ENCODE measurements at places on chromosomes 2 and 18.

DNA sequence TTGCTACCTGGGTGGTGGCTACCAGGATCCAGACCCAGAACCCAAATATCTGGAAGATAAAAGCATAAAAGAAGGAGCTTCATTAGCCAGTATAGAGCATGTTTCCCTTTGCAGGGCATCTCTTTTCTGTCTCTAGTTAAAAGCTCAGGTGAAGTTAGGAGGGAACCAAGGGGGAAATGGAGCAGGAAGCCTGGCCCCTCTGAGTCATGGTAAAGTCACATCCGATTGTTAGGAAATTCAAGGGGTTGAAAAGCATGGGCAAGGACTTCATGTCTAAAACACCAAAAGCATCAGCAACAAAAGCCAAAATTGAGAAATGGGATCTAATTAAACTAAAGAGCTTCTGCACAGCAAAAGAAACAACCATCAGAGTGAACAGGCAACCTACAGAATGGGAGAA lies 126.9 kb downstream of the RPIA start:
- no peak for DNase-seq

DNA sequence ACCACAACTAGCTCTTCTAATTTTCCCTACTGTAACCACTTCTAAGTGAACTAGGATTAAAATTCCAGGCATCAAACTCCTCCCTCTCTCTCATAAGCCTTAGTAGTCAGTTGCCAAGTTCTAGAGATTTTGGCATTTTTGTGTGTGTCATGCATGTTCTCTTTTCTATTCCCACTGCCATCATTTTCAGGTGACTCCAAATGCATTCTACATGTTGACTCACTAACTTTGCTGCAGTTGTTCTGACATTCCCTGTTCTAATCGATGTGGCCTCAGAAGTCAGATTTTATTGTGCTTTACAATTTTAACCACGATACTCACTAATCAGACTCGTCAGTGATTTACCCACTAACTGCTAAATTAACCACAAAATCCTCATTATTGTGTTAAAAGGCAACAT lies 13.3 kb downstream of the DSC1 start:
- no peak for DNase-seq

DNA sequence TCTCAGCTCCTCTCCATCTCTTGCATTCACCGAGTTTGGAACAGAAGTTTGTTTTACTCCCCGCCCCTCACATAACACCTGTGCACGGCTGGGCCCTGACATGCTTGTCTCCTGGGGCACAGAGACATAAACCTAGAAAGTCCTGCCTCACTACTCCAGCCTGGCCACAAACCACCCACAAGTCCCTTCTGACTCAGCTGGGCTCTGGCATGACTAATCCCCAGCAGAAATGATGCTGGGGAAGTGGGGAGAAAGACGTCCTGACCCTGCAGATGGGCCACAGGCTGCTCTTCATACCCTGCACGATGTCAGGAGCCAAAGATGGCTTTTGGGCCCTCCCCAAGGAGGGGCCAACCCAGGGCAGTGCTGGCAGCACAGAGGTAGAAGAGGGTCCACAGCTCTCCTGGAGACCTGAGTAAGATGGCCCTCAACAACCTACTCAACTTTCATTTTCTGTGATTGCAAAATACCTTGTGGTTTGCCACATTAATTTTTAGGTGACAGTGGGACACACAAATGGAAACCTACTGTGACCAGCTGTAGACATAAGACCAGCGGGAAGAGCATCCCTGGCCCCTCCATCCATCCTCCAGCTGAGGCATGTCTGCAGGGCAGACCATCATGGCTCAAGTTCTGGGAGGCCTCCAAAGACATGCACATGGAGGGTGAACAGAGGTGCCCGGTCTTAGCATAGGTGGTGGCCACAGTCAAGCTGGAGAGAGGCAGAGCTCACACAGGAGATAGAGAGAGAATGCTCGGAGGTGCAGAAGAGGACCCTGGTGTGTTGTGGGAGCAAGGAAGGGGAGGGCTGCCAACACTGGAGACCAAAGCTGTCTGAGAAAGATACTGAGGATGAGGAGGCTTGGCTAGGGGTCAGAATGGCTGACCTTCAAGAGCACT lies 40.0 kb downstream of the DNMT3A start:
- peak; percentile 85 for DNase-seq

DNA sequence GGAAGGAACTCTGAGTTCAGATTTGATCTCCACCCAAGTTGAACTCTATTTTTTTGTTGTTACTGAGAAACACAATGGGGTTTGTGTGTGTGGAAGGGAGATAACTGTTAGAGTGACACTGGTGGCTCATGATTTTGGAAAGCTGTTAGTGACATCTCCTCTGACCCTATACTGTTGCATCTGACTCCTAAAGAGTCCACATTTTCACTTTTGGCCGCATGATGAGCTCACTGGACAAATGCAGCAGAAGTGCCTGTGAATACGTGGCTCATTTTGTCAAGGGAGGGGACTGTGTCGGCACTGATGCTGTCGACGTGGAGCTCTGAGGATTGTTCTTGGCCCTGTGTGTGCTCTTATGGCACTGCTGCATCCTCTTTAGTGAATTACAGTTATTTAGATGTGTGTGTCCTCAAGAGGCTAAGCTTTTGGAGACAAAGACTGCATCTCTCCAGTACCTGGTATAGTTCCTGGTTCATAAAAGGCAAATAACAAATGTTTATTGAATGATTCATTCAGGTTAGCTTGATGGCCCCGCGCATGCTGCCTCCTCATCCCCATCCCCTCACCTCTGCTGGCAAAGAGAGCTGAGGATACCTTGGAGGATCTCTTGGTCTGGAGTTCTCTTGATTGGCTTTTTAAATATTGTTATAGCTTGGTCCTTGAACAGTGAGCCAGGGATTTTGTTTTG lies 135.4 kb downstream of the PHLPP1 start:
- no peak for DNase-seq

- DNase-seq, result no peak
Measured at GRCh38 chr2:2870106-2870505, 507.5 kb downstream of the EIPR1 start.

DNA sequence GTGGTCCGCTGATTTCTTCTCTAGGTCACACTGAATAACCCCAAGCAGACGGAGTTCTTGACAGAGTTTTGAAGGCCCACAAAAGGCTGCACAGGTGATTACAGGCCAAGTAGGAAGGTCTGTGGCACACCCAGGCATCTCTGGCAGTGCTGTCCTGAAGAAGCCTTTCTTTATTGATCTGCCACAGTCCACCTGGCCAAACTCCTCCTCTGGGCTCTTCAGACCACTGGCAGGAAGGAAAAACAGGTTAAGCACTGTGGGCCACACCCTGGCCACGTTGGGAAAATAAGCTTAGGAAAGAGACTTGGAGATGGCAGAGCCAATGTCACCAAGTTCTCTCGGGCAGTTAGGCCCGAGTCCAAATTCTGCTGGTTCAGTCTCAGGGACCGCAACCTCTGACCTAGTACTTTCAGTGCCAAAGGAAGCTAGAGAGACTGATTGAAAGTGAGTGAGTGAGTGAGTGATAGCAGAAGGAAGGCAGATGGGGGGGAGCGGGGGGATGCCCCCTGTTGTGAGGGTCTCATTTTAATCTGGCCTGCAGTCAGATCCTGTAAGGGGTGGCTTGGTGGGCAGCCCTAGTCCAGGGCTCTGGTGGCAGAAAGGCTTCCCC lies 102.9 kb downstream of the TGFA start:
- DNase-seq, result no peak

GRCh38 chr2:232162187-232162586 lies 200.7 kb downstream of the DIS3L2 start:
- peak; percentile 9 for DNase-seq

- DNase-seq, result no peak
Measured at GRCh38 chr2:227876300-227876801, 4.9 kb downstream of the DAW1 start.

DNA sequence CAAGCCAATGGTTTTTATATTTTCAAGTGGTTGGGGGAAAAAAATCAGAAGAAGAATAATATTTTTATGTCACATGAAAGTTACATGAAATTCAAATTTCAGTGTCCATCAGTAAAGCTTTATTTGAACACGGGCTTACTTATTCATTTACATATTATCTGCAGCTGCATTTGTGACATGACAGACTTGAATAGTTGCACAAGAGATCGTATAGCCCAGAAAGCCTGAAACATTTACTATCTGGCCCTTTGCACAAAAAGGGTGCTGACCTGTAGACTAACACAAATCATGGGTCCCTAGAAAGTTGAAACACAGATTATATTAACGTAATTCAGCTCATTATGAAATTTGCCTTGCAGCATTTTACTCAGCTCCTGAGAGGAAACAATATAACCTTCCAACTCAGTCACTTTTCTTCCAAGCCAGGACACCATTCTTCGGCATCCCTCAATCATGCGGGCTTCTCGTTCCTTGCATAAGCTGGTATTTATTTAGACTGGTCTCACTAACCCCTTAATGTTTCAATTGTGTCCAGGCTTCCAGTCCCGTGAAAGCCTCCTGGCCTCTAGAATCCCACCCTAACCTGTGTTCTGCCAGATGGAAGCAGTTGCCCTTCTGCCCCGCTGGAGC lies 402.7 kb downstream of the SETBP1 start:
- DNase-seq, result no peak

DNA sequence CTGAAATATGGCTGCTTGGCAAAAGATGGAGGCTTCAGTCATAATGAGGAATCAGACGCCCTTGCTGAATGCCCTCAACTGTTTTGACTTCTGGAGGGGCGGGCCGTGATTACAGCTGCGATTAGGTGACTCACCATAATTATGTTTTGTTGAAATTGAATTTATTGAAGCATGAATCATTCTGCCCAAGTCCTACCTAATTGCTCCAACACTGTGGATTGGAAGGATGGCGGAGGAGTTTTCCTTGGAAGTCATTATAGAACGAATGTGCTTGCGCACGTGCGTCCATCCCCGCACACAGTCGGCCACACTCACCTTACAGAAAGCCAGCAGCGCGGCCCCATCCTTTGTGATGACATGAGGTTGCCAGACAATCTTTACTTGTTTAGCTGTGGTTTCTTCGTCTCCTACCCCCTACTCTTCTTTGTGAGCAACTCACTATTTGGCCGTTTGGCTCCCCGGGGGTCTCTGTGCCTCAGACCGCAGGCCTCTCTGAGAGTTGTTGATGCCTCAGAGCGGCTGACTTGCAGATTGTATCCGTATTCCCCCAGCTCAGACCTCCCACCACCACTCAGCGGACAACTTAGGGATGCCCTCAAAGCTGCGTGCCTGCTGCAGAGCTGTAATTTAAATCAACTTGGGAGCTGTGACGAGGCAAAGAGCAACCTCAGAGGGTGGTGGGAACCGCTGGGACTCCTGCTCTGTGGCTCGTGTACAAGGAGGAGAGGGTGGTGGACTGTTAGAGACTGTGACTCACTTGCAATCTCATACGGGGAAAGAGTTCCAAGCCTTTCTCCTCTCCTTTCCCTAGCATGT lies 513.4 kb downstream of the TNS1 start:
- DNase-seq, result peak; percentile 33

GRCh38 chr2:223786943-223787342 lies 50.4 kb downstream of the AP1S3 start:
- no peak for DNase-seq

GRCh38 chr2:60676706-60677330 lies 79.2 kb upstream of the PAPOLG start:
- no peak for DNase-seq

- DNase-seq, result no peak
Measured at GRCh38 chr18:11020161-11020853, 129.1 kb downstream of the PIEZO2 start.

- no peak for DNase-seq
Measured at GRCh38 chr2:161243312-161243711, 64.9 kb upstream of the PSMD14 start.

GRCh38 chr2:8148260-8149006 lies 533.4 kb upstream of the ID2 start:
- DNase-seq, result peak; percentile 85

DNA sequence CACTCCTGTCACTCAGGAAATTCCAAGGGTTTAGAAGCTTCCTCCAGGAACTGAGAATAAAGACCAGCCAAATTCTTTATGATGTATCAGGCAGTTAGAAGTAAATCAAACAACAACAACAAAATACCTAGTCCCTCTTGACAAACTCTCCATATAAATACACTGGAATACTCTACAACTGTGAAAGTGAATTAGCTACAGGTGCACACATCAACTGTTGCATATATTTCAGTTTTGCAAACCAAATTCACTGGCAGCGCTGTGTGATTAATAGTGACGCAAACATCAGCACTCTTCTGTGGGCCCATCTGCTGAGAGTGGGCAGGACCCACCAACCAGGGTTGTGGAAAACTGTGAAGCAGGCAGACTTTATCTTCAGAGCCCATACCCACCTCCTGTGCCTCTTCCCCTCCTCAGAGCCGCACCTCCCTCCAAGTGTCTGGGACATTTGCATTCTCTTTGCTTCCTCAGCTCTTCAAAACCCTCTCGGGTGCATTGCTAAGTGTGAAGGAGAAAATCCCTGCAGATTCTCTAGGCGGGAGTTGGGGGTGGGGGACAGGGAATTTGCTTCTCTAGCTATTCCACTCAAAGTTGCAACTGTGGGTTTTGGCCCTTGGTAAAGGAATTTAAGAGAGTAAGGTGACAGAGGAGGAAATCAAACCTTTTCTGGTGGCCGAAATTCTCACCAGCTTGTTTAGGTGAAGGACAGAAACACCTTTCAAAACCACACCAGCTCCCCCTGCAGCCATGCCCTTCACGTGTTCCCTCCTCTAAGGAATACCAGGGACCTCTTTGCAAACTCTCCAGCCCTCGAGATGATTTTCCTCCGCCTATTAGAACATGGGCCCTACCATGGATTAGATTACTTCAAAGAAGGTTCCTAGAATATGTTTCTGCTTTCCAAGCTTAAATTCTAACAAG lies 119.3 kb downstream of the MRO start:
- no peak for DNase-seq

DNA sequence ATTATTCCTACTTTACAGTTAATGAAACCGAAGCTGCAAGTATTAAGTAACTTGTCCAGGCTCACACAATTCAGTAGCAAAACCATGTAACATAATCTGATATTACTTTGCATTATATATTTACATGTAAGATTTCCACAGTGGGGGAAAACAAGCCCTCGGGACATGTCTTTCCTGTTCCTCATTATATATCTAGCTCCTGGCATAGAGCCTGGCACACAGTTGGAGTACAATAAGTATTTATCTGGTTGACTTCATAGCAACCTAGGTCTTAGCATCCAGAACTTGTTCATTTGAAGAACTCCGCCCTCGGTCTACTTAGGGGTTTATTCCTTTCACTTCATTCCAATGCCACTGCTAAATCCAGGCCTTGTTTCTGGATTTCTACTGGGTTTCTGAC lies 1.6 kb upstream of the RBM45 start:
- no peak for DNase-seq

DNA sequence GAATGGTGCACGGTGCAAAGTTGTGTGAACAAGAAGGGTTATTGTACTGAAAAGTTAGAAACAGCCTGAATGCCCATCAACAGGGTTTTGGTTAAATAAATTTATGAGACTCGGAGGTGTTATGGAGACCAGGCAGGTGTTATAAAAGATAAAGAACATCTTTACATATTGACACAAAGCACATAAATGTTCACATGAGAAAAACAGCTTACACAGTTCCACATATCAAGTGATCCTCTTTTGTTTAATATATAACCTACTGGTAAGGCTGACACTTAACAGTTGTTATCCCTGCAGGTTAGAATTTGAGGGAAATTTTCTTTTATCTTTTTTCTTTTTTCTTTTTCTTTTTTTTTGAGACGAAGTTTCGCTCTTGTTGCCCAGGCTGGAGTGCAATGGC lies 20.0 kb upstream of the ARPC2 start:
- DNase-seq, result no peak

GRCh38 chr18:46311491-46311890 lies 207.3 kb downstream of the HAUS1 start:
- DNase-seq, result no peak

GRCh38 chr18:77263466-77263763 lies 13.8 kb downstream of the GALR1 start:
- DNase-seq, result no peak
